Activated CD4-positive, alpha-beta T cell treated with anti-CD3 and anti-CD28 coated beads, Interleukin-2, amount 10 ng/mL, durations not matched to agents 7 days and 5 days (primary cell): ENCODE measurements at places on chromosomes 16 and 17.
A peak's percentile ranks its signal among the peaks of the same experiment; 100 is the strongest.

GRCh38 chr17:48544349-48545021 is 424 bp downstream of the HOXB2 start:
- peak; percentile 12 for DNase-seq

- DNase-seq, result no peak
Measured at GRCh38 chr16:12826559-12826958, 22.9 kb upstream of the CPPED1 start.

GRCh38 chr17:27633312-27634025 is 2.5 kb downstream of the LGALS9 start:
- DNase-seq, result no peak

DNA sequence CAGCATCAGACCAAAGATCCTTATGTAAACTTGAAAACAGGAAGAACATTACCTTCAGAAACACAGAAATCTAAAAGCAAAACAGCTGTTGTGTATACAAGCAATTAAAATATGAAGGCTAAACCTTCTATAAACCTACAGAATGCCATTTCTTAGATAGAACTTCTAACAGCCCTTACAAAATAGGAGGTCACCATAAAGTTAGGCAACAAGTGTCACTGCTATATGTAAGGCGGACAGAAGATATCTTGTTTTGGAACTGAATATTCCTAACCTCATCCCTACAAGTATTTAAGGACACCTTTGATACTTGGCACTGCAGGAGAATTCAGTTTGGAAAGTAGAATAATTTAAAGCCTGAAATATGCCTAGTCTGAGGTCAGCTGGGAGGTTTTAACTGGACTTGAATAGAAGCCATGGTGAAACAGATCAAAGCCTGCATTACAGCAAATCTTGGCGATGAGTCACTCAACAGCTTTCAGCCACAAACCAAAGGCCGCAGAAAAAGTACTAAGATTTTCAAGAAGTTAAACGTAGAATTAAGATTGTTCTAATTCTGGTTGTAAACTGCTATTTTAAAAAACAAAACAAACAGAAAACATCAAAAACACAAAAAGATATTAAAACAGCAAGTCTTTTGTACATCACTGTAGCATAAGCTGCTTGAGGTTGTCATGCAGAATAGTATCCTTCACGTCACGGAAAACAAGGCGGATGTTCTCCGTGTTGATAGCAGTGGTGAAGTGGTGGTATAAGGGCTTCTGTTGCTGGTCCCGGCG is 42.7 kb downstream of the GNA13 start:
- DNase-seq, result peak; percentile 35

DNA sequence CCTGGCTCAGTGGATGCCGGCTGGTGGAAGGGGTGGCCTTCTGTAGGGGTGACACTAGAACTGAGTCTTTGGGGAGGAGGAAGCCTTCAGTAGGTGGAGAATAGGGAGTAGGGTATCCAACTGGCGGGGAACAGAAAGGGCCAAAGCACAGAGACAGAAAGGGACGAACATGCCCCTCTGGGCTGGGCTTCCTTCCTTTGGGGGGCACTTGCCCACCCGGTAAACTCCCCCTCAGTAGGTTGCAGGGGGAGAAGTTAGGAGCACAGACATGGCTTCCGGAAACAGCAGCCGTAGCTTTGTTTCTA is 774 bp downstream of the ENGASE start:
- DNase-seq, result peak; percentile 30

GRCh38 chr16:82395212-82395611 is 225.2 kb upstream of the MPHOSPH6 start:
- no peak for DNase-seq

DNA sequence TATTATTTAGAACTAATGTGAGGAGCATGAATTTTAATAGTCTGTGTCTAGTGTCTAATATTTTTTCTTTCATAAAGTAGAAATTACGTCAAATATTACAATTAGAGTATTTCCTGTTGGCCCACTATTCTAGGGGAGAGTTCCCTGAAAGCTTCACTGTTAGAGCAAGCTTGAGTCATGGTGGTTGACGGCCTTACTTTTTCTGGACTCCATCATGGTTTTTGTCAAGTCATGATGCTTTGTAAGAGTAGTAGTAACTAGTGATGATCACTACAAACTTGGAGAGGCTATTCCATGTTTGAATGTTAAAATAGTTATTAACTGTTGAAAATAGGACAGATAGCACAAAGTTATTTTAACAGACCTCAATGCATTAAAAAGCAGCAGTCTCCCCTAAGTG is 1.7 kb downstream of the PSMD11 start:
- DNase-seq, result no peak

DNA sequence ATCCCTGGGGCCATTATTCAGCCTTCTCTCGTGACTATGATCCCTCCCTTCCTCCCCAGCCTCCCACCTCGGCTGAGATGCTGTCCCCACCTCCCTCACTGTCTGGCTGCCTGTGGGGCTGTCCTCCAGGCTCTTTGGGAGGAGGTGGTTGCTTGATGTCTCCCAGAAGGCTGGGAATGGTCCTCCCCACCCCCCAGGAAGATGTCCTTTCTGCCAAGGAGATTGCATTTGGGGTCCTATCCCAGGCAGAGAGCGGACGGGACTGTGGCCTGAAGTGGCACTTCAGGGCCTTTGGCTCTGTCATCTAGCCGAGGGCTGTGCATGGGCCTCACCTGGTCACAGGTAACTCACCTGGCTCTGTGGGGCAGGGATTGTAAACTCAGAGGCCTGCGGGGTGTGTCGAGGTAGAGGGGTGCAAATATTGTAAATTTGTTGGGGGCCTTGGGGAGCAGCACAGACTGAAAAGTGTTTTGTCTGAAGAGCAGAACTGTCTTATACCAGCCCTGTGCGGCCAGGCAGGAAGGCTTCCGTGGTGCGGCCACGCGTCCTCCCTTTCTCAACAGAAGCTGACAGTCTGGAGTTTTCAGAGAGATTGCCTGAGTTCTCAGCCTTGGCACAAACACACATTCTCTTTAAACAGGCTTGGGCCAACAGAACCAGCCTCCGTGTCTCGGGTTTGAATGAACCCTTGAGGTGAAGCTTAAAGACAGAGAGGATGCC is 177.9 kb downstream of the SEC14L1 start:
- no peak for DNase-seq

- no peak for DNase-seq
Measured at GRCh38 chr16:78592111-78592510, 492.7 kb downstream of the WWOX start.

- DNase-seq, result no peak
Measured at GRCh38 chr16:57324749-57325148, 33.8 kb upstream of the CCL22 start.

DNA sequence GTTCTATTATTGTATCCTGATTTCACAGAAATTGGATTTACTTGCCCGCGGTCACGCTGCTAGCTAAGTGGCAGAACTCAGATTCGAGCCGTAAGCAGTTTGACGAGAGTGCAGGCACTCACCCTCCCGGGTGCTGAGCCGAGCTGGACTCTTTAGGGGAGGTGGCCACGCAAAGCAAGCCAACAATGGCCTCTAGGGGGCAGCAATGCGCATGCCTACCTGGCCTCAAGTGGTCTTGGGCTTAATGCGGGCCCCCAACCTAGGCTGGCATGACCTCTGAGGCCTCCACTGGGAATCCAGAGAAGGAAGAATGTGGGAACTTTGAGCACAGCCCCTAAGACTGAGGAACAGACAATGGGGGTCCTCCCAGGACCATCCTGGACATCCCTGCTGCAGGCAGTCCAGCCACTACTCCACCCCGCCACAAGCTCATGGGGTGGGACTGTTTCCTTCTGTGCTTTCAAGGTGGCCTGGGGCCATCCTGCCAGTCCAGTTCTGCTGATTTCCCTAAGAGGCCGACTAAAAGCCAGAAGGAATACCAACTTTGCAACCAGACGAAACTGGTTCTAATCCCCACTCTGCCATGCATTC is 276.5 kb downstream of the XYLT1 start:
- DNase-seq, result peak; percentile 56

DNA sequence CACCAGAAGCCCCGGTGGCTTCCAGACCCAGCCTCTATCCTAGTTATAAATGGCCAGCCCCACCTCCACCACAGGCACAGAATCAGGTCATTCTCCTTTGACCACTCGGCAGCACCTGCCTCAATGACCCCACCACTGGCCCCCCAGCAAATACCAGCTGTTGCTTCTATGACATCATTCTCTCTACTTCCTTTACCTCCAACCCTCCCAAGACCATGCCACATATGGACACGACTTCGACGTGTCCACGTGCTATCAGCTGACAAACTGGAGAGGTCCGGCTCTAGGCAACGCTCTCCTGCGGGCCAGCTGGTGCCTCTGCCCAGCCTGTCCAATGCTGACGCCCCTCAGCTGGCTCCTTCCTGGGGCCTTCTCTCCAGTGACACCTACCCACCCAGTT is 5.9 kb downstream of the ALYREF start:
- DNase-seq, result no peak

- DNase-seq, result no peak
Measured at GRCh38 chr16:8537691-8538342, 52.5 kb downstream of the TMEM114 start.

DNA sequence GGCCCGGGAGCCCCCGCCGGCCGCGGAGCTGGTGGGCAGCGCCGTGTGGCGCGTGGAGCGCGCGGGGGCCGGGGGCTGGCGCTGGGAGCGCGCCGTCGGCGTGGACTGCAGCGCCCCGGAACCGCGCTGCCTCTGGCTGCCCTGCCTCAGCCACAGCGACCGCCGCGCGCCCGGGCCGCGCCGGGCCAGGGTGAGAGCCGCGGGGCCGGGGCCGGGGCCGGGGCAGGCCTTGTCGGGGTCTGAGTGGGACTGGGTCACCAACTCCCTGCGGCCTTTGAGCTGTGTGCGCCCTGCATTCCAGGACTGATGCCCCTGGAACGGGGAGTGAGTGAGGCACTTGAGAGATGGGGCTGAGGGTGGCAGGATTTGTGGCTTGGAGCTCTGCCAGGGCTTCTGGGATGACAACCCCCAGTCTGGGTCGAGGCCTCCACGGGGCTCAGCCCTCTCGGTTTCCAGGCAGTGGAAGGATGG is 25.7 kb downstream of the ARHGAP23 start:
- DNase-seq, result no peak

DNA sequence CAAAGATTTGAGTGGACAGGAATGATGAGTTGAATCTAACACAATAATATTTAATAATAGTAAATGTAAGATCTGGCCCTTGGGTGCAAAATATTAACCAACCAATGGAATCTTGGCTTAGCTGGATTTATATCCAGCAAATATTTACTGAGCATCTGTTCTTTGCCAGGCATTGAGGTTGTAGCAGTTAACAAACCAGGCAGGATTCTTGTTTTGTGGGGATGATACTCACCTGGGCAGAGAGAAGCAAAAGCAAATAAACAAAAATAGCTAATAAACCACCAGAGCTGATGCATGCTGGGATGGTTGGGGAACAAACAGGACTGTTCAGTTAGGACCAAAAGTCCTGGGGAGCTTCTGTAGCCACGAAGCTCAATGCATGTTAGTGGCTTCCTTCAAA is 84.1 kb upstream of the CDH13 start:
- no peak for DNase-seq

GRCh38 chr17:40168262-40168832 is 8.9 kb upstream of the RAPGEFL1 start:
- DNase-seq, result peak; percentile 53

GRCh38 chr17:71149607-71150006 is 971.2 kb upstream of the SOX9 start:
- DNase-seq, result no peak

- no peak for DNase-seq
Measured at GRCh38 chr16:87043231-87044031, 273.8 kb downstream of the C16orf95 start.

DNA sequence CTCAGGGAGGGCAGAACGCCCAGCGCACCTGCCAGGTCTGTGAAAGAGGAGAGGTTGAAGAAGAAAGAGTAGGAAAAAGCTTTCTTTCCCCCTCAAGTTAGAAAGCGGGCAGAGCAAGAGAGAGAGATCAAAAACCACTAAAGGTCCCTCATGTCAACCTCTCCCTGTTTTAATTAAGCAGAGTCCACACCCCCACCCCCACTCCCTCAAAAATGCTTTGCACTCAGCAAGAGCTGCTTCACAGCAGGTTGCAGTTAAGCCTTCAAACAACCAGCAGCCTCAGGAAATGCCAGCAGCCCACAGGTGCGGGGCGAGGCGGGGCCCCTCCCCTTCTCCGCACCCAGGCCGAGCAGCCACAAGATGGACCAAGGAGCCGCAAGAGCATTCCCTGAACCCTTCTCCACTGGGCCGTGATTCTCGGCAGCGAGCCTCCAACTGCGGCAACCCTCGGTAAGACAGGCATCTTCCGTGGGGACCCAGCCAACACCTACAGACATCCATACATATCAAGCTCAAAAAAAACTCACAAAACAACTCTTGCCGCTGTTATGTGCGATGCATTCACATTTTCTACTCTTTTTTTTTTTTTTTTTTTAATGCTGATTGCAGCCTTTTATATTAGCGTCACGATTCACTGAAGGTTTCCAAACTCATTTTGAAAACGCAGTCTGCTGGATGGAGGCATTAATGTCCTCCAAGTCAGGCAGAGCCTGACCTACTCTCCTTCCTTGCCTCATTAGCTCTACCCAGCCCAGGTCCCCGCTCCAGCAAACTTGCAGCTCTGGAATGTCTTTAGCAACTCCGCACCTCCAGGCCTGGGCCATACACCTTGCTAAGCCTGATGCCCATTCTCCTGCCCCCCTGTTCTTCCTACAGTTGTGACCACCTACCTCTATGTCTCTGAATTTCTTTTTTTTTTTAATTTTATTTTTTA is 66.1 kb downstream of the AXIN2 start:
- DNase-seq, result peak; percentile 24

DNA sequence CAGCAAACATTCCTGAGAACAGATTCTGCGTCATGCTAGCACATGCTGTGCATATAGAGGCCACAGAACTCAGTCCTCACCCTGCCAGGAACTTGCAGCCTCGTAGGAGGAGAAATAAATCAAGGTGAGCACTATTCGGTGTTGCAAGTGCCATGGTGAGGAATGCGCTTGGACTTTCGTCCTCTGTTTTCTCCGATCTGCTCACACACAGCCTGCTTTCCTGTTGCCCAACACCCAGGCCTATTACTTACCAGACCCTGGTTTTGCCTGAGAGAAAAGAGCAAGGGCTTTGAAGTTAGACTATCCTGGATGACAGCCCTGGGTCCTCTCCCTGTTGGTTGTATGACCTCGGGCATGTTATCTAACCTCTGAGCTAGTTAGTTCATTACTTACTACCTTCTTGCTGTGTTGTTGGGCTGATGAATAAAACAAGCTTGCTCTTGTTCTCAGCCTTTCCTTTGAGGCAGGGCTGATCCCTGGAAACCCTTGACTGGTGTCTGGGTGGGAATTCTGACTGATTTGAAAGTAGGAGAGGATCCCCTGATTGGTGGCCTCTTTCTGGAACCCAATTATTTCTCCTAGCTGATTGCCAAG is 2.9 kb downstream of the ACSF2 start:
- DNase-seq, result no peak

- no peak for DNase-seq
Measured at GRCh38 chr17:72702998-72703397, 389.5 kb downstream of the SLC39A11 start.
